ENCODE measurements at places on chromosomes 3 and 15.

DNA sequence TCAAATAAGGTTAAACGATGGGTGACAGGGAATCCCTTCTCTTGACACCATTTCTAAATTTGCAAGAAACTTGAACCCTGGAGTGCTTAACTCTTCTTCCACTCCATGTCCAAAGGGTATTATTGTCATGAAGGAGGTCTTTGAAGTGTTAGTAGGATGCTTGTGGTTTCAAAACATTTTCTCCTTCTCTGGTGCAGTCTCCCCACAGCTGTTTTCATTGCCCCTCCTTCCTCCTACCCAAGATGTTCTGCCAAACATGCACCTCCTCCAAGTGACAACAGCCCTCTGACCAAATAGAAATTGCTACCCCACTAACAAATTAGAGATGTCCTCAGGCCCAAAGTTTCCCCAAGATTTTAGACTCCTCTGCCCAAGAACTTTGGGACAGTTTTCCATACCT, 151.4 kb downstream of the POLR2M start:
- no peak for DNase-seq

DNA sequence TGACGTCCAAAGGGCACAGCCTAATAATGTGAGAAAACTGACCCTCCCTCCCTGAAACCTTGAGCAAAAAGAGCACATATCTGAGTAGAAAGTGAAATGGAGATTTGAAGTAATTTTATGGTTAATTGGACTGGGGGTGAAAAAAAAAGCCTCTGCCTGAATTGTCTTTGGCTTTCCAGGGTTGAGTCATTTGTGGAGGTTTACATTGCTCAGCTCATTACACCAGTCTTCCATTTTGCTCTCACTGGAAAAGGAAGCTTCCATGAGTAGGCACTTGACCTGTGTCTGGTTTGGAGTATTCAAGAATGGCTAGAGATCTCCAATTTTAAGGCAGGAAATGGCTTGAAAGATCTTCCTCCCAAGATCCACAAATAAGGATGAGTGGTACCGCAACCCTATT, 273.9 kb downstream of the PDCD6IP start:
- DNase-seq, result no peak

- DNase-seq, result no peak
These were observed 74.9 kb downstream of the NTRK3 start for GRCh38 chr15:88181613-88182012.

DNA sequence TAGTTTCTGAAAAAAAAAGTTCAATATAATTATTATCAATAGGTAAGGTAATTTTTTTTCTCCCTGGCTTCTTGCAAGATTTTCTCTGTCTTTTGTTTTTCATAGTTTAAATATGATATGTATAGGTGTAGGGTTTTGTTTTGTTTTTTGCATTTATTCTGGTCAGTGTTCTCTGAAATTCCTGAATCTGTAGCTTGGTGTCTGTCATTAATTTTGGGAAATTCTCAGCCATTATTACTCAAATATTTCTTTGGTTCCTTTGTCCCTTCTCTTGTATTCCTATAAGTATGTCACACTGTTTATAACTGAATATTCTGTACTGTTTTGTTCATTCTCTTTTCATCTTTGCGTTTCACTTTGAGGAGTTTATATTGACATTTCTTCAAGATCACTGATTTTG, 22.1 kb downstream of the IQCH start:
- DNase-seq, result no peak

- DNase-seq, result no peak
These were observed 111.9 kb downstream of the ATG7 start for GRCh38 chr3:11384074-11384473.

GRCh38 chr15:38652998-38653397, 88.4 kb upstream of the RASGRP1 start:
- DNase-seq, result peak; percentile 30

DNA sequence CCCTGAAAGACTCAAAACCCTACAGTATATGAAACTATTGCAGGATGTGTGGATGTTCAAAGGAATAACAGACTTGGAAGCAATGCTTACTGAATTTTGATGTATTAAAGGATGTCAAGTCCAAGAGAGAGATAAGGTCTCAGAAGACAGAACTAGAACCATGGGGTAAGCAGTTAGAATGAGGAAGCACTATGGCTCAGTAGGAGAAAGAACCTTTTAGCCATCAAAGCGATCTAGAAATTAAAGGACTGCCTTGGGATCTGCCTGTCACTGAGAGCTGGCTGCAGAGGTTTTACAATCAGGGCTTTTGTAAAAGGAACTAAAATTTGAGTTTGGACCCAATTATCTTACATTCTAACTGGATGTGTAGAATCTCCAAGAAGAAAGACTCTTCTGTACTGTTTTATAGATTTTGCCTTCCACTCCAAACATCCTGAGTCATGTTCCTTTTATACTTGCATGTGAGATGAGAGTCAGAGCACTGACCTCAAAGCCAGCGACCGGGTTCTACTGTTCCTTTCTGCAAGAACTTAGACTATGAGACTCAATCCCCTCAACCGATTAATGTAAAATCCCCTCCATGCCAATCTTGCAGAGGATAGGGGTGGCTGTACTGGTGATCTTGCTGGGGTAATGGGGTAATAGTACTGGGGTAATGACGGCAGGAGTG, 412.3 kb upstream of the TPRG1 start:
- no peak for DNase-seq

DNA sequence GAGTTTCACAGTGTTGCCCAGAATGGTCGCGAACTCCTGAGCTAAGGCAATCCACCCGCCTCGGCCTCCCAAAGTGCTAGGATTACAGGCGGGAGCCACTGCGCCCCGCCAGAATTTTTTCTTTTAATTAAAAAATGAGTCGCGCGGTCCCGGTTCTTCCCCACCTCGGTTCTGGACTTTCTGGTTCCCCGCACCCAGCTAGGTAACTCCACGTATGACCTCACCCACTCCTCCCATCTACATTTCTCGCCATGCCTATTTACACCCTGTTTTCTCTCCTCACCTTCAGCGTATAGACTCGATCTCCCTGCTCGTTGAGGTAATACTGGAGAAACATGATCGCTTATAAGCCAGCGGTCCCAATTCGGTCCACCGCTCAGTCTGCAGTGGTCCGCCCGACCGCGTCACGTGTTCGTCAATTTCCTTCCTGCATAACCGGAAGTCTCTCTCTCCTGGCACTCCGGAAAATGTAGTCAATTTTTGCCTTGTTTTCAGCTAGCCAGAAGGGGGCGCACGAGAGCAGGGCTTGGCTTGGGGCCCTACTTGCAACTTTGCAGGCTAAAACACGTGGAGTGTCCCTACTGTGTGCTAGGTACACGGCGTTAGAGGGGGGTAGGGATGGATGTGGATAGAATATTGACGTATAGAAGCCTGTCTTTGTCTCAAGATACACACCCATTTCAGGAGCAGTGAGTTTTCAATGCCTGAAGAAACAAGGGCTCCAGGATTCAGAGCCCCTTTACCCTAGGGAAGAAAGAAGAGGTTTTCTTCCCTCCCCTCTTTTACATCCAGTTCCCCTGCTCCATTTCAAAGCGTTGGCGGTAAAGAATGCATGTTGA, at the start of the genes NOP10 and NUTM1:
TSS of gene NOP10 (minus strand) at position 400 of the 839 bp plus-strand sequence. CDS start at position 337, 63 bp downstream.
TSS of gene NUTM1 (plus strand) at position 579 of the 839 bp plus-strand sequence. CDS start 382 bp downstream, outside the sequence.
- peak; percentile 94 for DNase-seq

GRCh38 chr3:62229908-62230307, 143.4 kb downstream of the FEZF2 start:
- DNase-seq, result no peak

DNA sequence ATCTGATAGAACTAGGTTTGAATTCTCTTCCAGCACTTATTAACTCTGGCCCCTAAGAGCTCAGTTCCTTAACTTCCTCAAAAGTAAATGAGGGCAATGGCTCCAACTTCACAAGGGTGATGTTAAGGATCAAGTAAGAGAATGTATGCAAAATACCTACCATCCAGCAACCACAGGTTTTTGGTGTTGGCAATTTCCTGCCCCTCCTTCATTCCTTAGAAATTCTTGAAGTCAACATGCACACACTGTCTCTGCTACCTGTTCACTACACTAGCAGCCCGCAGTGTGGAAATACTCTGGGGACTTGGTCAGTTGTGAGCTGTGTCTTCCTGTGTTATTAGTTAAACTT, 5.0 kb downstream of the ZBED2 start:
- no peak for DNase-seq

DNA sequence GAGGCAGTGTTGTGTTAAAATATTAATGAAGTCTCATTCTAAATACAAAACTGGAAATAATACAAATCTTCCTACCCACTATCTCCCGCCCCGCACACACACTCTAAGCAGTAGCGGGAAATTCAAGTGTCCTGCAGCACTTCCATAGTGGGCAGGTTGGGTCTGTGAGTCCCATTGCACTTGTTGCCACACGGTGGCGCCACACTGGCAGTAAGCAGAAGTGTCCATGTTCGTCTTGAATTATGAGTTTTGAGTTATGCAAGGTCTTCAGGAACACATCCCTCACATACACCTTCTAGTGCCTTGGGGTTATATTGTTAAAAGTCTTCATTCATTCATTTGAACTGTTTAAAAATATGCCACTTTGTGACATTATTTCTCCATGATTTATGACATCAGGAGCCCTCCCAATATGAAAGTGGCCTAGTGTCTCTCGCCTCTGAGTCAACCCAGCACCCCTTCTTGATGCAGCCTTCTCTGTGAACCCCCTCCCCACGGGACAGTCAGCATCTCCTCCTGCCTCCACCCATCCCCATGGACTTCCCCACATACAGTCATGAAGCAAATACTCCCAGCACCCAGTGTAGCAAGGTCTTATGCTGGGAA, 17.6 kb upstream of the CCDC174 start:
- peak; percentile 20 for DNase-seq

DNA sequence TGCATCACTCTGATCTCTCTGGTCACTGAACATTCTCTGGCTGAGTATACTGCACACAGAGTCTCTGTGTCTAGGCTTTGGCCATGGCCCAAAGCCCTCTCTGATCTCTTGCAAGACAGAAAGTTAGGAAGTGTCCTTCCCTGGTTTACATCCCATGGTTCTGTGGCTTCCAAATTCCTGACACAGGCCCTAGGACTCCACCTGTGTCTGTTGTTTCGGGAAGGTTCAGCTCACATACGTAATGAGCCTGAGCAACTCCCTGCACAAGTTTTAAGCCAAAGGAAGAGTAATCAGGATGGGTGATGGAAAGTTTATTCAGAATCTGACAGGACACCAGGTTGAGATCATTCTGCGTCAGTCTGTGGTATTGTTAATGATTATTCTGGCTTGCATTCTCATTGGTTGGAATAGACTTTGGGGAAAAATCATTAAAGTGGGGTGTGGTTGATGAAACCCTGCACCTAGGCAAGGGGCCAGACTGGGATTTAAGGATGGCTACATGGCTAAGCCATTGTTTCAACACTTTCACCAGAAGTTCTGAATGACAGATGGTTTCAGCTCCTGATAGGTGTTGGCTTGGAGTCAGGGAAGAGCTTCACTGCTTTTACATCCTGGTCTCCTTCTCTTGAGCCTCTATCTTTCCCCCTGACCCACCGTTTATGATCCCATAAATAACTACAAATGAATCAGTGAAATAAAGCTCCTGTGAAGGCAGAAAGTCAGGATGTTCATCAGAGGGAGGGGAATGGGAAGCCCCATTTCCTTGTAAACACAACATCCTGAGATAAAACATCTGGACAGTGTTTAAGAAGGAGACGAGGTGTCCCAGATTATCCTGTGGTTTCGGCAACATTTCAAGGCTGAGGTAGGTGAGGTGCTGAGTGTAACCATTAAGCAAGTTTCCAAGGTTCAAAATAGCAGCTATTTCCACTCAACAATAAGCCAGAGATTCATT, 14.1 kb downstream of the LCMT2 start:
- no peak for DNase-seq

DNA sequence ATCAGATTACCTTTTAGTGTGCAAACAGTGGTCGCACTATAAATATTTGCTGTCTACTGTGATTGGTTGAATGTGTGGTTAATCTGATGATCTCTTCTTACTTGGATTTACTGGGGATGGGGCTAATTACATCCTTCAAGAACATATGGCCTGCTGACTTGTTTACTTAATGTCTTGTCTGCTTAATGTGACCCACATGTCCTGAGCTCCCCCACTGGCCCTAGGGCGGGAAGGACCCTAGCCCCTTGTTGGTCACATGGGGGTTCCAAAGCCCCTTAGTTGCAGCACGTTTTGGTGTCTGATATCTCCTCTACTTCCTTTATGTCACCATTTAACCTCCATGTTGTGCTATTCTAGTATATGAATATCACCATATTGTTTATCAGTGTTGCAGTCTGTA, 17.8 kb upstream of the P2RY12 start:
- DNase-seq, result no peak

Data from stimulated activated effector memory CD8-positive, alpha-beta T cell treated with anti-CD3 and anti-CD28 coated beads, Interleukin-12 subunit alpha, Interleukin-12 subunit beta, amount 100 ng/mL, for 72 hours (primary cell).